Neural crest cell (in vitro differentiated cells): ENCODE measurements at places on chromosomes 3 and 15. TPM values are rescaled to one million over a fixed set of nuclear protein-coding genes. Genes with fewer than 3 reads are reported as not detected.

The CGNL1 gene
- 1.2 and 1.3 TPM in 2 replicates for total RNA-seq

DNA sequence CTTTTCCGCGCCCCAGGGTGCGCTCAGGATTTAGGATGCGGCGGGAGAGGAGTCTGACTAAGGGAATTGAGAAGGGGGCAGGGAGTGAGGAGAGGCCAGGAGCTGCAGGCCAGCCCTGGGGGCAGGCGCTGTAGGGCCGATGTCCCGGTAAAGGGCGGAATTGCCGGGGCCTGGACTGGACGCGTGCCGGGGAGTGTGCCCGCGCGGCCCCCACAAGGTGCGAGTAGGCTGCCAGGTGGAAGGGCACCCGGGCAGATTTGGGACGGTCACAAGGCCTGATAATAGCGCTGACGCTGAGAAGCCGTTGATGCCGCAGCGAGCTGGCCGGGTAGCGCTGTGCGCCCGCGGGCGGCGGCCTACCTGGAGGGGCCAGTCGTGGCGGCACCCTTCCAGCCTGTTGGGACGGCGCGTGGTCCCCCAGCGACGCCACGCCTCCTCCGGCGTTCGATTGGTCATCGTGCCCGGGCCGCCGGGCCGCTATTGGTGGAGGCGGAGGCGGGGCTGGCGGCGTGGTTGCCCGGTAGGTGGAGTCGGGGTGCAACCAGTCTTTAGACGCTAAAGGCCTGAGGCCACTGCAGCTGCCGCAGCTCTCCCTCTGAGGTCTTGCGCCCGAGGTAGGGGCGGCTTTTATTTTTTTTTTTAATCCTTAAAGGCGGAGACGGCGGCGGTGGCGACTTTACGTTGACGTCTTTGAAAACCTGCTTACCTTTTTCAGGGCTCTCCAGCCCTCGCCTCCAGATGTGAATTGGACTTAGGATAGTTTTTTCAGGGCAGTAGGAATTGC lies 903 bp downstream of the SLC25A38 start:
- DNase-seq: peak; percentile 94
- H3K4me1 ChIP-seq: peaks cover 12% of the 10 kb centered on the region
- H3K27me3 ChIP-seq: no peaks in the 10 kb centered on the region
- peak overlapping the region; percentile 98 for H3K27ac ChIP-seq
- H3K4me3 ChIP-seq: peak overlapping the region; percentile 98
- no peaks in the 10 kb centered on the region for H3K36me3 ChIP-seq

- H3K27me3 ChIP-seq: no peaks in the 10 kb centered on the region
- peaks cover 41% of the 10 kb centered on the region for H3K36me3 ChIP-seq
- H3K4me3 ChIP-seq: no peak overlapping the region
- H3K27ac ChIP-seq: no peak overlapping the region
- DNase-seq: no peak
Observed at GRCh38 chr3:11351451-11351850, 79.3 kb downstream of the ATG7 start.

GRCh38 chr3:192621909-192622308 lies 105.4 kb downstream of the FGF12 start:
- no peaks in the 10 kb centered on the region for H3K4me1 ChIP-seq
- no peak for DNase-seq
- no peak overlapping the region for H3K4me3 ChIP-seq

DNA sequence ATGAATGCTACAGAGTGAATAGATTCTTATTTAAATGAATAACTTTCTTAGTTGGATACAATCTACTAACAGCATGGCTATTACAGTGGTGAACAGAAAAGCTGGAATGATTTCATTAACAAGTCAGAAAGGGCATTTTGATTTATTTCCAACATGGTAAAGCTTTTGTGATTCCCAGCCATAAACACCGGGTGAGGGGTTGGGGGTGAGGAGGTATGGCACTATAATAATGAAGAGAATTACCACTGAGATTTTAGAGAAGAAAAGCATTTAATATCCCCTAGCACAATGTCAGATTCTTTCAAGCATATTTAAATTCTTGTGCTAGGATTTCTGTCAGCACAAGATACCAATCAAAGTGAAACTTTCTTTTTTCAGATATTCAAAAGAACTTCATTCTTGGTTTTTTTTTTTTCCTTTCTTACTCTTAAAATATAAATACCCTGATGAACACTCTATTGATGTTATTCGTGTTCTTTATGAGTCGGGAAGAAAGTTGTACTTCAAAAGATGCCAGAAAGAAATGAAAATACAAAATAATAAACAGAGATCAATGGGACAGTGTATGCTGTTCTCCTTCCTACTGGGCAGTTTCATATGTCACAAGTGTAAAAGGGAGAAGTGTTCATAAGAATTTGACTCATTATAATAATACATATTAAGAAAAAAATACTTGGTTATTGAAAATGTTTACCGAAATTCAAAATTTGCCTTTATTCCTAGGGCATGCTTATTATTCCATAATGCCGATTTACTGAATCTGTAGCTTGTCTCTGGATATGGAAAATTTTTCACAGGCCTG lies 522.8 kb downstream of the CADM2 start:
- no peaks in the 10 kb centered on the region for H3K27me3 ChIP-seq
- no peak overlapping the region for H3K27ac ChIP-seq
- DNase-seq: no peak
- no peaks in the 10 kb centered on the region for H3K36me3 ChIP-seq
- H3K4me3 ChIP-seq: no peak overlapping the region
- H3K4me1 ChIP-seq: peaks cover 6% of the 10 kb centered on the region

The SPTSSB gene
- total RNA-seq: 0.20 and 0.42 TPM in 2 replicates

The CELSR3 gene
- 26.5 and 27.2 TPM in 2 replicates for total RNA-seq

GRCh38 chr15:70053001-70053715 lies 44.6 kb downstream of the TLE3 start:
- no peak overlapping the region for H3K4me3 ChIP-seq
- H3K27ac ChIP-seq: no peak overlapping the region
- H3K36me3 ChIP-seq: peaks cover 16% of the 10 kb centered on the region
- no peaks in the 10 kb centered on the region for H3K27me3 ChIP-seq
- H3K4me1 ChIP-seq: peaks cover 25% of the 10 kb centered on the region
- DNase-seq: no peak

The GOLGA6B gene
- not detected in 2 replicates for total RNA-seq

DNA sequence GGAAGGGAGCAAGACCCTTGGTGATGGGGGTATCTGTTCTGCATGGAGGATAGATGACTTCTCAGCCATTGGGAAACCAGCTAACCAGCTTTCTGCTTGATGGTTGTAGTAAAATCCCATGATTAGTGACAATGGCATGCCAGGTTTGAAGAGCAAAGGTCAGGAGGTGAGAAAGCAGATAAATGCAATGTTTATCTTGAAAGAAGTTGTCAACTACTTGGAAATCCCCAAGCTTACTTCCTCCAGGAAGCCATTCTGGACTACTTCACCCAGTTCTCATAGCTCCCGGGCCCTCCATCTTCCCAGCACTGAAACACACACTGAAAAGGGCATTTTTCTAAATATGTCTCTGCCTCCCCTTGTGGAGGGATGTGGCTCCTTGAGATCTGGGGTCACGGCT lies 51.3 kb downstream of the SMAD3 start:
- no peaks in the 10 kb centered on the region for H3K27me3 ChIP-seq
- DNase-seq: no peak
- H3K27ac ChIP-seq: no peak overlapping the region
- peaks cover 38% of the 10 kb centered on the region for H3K4me1 ChIP-seq
- peaks cover under 1% of the 10 kb centered on the region for H3K36me3 ChIP-seq
- H3K4me3 ChIP-seq: no peak overlapping the region

The FBXO45 gene
- 16.9 and 17.9 TPM in 2 replicates for total RNA-seq

GRCh38 chr3:30688776-30689641 lies 82.6 kb downstream of the TGFBR2 start:
- peak overlapping the region; percentile 90 for H3K27ac ChIP-seq
- H3K4me3 ChIP-seq: no peak overlapping the region
- peaks cover 38% of the 10 kb centered on the region for H3K4me1 ChIP-seq
- DNase-seq: no peak
